ENCODE measurements at places on chromosomes 4 and X.

- DNase-seq = no peak
Measured at GRCh38 chrX:75076429-75076828, 79.7 kb downstream of the ABCB7 start.

DNA sequence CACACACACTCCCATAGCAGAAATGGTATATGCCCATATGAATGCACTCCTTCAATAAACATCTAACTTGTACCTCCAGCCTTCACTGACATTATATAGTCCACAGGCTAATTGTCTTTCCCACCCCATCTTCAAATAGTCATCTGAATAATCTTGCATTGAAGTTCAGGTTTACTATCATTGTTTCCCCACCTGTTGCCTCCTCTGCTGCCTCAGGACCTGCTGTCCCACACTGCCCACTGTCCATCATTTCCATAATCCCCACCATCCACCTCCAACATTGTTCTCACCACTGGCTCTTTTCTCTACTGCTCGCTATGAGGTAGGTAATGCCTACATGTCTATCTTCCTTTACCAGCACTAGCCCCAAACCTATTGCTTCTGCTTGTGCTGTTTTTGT is 66.1 kb downstream of the TBC1D9 start:
- no peak for DNase-seq

GRCh38 chr4:14841801-14842768 is 160.2 kb upstream of the CPEB2 start:
- no peak for DNase-seq

- no peak for DNase-seq
Measured at GRCh38 chr4:38145741-38146140, 185.5 kb downstream of the PTTG2 start.

- no peak for DNase-seq
Measured at GRCh38 chrX:149830192-149830873, 48.6 kb downstream of the MAGEA9 start.

- no peak for DNase-seq
Measured at GRCh38 chr4:1055721-1056590, 44.5 kb downstream of the FGFRL1 start.

DNA sequence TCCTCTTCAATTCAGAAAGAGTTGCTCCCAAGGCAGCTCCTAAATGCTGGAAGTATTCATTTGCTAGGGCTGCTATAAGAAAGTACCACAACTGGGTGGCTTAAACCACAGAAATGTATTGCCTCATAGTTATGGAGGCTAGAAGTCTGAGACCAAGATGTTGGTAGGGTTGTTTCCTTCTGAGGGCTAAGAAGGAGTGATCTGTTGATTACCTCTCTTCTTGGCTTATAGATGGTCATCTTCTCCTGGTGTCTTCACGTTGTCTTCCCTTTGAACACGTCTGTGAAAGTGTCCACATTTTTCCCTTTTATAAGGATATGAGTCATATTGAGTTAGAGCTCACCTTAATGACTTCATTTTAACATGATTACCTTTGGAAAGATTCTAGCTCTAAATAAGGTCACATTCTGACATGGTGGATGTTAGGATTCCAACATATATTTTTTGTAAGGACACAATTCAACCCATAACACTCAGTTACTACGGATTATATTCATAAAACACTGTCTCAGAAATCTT is 266.3 kb downstream of the SPATA18 start:
- DNase-seq = no peak

DNA sequence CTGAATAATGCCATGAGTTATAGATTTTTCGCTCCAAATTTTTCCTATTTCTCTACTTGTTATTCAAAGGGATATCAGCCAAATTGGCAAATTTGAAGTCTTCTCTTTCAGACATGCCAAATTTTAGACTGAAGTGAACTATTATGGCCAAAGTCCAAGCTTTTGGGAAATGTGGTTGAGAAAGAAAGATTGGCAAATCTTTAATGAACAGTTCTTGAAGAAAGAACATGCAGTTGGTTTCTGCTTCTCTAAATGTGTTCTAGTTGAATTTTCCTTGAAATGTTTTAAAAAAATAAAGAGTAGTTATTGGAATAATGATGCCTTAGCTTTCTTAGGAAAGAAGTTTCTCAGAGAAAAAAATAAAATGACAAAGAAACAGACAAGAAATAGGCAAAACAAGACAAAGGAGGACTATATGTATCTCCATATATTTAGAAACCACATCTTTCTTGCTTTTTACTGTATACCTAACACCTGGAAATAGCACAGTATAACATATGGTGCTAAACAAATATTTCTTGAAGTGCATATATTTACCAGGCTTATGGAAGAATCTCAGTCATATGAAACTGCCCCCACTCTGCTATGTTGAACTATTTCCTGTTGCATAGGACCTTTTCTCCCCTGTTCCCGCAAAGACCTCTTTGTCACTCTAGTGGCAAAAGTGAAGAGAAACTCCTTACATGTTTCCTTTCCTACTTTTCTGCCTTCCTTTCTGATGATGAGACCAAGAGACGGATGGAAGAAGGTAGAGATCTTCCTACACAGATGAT is 250.0 kb downstream of the ARHGAP24 start:
- no peak for DNase-seq

DNA sequence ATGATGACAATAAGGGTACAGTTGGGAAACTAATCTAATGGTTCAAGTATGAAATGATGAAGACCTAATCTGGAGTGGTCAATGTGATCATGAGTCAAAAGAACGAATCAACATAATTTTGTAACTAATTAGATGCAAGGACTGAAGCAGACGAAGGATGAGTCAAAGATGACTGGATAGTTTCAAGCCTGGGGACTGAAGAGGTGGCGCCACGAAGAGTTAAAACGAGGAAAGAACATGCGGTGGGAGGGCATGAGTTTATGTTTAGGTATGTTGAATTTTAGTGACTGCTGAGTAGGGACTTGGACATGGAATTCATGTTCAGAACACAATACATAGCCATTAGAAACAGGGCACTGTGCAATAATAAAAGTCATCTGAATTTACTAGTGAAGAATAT is 221.5 kb upstream of the FAM241A start:
- DNase-seq = no peak

GRCh38 chrX:102840871-102841705 is 96.0 kb upstream of the RAB40AL start:
- DNase-seq = no peak

DNA sequence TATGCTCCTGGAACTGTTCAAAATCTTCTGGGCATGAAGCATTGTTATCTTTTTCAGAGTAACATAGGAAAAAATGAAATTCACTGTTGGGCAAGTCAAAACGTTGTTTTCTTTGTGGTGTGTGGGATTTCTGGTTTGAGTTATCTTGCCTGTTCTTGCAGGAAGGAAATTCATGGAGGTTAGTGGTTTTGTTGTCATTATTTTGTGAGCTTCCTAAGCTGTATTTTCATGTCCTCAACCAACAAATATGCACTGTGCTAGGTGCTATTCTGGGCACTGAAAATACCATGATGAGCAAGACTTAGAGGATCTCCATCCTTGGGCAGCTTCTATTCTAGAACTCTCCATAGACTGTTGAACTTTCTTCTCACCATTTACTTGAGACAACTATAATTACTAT is 16.9 kb downstream of the SPINK2 start:
- DNase-seq = no peak

DNA sequence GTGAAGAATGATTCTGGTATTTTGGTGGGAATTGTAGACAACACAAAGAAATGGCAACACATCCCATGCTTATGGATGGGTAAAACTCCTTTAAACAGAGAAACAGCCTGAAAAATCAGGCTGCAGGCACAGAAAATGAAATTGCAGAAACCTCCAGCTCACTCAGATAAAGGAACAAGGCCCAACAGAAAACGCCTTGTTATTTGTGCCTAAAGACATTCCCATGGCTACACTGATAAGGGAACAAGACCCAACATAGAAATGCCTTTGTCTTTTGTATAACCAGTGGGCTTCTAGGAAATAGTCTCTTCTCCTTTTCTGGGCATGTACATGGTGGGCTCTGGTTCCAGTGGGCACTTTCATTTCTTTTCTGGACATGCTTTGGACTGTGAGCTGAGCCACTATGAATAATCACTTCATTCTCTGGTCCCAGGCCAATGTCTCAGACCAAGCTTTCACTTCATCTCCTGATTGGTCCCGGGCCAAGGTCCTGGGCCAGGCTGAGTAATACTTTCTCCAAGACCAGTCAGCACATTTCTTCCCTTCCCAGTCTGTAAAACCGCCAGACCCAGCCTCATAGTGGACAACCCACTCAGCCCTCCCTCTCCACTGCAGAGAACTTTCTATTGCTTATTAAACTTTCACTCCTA is 160.5 kb downstream of the TBX22 start:
- DNase-seq = peak; percentile 5

DNA sequence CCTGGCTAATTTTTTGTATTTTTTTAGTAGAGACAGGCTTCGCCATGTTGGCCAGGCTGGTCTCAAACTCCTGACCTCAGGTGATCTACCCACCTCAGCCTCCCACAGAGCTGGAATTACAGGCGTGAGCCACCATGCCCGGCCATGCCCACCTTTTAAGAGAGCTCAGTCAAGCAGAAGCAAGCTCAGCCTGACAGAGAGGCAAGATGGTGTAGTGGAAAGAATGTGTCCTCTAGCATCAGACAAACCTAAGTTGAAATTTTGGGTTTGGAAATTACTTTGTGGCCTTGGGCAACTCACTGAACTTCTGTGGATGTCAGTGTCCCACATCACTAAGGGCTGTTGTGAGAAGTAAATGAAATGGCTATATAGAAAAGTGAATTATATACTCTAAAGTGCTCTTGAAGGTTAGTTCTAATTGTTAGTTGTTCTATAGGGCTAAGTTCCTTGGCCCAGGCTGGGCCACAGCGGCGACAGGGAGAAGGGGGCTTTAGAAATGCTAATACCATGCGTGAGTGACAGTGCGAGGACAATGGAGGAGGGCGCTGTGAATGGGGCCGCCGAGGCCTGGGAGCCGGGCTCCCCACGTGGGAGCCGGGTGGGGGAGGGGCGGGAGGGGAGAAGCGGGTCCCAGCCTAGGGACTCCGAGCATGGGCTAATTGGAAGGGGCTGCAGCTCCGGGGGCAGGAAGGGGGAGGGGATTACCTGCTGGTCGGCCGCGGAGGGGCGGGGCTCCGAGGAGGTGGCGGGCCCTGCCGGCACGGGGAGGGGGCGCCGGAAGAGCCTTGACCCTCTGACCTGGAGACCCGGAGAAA is 15.6 kb downstream of the PJA1 start:
- no peak for DNase-seq

GRCh38 chr4:156983366-156983765 is 11.8 kb upstream of the PDGFC start:
- no peak for DNase-seq

DNA sequence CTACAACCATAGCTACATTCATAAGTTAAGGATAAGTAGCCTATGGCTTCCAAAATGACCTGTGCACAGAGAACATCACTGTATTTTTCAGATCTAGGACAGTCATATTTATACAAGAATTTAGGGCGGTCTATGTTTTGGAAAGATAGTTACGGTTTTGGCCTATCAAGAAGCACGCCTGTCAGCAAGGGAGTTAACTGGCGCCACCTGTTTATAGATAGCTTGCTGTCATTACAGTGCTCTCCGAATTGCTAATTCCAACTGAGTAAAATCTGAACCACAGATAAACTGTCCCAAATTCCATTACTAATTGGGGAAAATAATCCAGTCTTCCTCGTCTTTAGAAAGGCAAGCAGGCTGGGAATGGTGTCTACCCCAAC is 646 bp downstream of the ABCB7 start:
- DNase-seq = no peak

DNA sequence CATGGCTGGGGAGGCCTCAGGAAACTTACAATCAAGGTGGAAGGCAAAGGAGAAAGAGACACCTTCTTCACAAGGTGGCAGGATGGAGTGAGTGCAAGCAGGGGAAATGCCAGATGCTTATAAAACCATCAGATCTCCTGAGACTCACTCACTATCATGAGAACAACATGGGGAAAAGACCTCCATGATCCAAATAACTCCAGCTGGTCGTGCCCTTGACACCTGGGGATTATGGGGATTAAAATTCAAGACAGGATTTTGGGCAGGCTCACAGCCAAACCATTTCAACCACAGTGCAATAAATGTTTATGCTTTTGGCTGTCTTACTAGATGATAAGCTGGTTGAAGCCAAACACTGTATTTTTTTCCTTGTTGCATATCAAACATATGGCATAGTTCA is 1112.4 kb downstream of the STIM2 start:
- no peak for DNase-seq

DNA sequence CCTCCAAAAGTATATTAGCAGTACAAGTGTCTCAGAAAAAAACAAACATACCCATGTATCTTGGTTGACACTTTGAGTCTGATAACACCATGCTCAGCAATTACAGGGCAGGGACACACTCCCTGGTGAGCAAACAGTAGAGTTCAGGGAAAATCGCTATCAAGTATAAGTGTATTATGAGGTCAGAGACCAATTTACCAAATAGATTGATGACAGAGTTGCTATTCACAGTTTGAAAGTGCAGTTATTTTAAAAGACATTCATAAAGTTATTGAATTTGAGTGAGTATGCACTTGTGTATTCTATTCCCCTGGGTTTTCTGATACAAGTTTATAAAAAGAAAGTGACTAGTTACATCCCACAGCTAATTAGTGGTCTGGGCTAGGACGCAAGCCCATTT is 10.2 kb upstream of the LONRF3 start:
- no peak for DNase-seq

DNA sequence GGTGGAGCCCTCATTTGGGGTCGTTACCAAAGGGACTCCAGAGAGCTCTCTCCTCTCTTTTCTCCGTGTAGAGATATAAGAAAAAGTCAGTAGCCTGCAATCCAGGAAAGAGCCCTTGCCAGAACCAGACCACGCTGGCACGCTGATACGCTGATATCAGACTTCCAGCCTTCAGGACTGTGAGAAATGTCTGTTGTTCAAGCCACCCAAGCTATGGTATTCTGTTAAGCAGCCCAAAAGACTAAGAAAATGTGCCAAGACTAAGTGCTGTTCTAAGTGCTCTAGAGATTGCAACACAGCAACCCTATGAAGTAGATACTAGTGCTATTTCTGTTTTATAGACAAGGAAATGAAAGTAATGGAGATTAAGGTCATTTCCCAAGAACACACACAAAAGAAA is 205.7 kb downstream of the CAMK2D start:
- no peak for DNase-seq

DNA sequence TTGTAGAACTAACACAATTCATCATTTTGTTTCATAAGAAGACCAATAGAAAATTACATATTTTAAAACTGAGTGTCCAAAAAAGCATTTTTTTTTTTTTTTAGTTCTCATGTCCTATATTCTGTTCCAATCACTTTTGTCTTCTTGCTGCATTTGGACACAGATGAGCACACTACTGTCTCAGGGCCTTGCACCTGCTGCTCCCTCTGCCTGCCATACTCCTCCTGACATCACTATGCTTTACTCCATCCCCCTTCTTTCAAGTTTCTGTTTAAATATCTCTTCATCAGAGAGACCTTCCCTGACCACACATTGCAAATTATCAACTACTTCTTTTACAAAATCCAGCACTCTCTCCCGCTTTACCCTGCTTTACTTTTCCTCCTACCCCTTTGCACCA is 230.7 kb upstream of the GK2 start:
- no peak for DNase-seq

DNA sequence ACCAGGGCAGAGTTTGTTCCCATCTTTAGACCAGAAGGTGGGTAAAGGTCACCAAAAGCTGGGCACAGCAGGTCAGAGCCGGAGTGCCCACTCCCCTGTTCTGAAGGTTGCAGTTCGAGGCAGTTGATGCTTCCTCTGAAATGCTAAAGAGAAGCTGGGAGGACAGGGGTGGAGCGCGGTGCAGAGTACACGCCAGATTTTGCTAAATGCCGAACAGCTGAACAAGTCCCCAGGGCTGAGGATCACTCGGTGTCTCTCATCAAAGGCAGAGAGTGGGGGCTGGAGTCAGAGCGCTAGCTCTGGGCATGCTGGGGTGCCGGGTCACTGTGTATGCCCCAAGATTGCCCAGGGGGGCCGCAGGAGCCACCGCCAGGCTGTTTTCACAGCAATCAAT is 197.0 kb downstream of the BCOR start:
- no peak for DNase-seq
